Stimulated activated CD8-positive, alpha-beta memory T cell treated with anti-CD3 and anti-CD28 coated beads, Interleukin-2, amount 100 ng/mL, for 1 hour (primary cell): ENCODE measurements at places on chromosomes 4 and X.
A peak's percentile ranks its signal among the peaks of the same experiment; 100 is the strongest.

- DNase-seq, result no peak
These were observed 213.8 kb upstream of the PACRGL start for GRCh38 chr4:20486433-20486832.

DNA sequence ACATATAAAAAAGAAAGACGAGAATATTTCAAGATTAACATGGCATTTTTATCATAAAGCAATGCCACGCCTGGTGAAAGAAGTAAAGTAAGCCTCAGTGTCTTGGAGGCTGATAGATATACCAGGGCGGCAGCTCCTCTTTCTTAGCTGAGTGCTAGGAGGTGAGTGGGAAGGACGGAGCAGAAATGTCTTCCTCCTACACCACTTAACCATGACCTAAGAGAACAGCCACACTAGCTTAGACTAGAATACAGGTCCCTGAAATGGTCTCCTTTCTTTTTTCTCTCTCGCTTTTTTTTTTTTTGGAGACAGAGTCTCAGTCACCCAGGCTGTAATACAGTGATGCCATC lies 75.0 kb downstream of the NAF1 start:
- DNase-seq, result no peak

DNA sequence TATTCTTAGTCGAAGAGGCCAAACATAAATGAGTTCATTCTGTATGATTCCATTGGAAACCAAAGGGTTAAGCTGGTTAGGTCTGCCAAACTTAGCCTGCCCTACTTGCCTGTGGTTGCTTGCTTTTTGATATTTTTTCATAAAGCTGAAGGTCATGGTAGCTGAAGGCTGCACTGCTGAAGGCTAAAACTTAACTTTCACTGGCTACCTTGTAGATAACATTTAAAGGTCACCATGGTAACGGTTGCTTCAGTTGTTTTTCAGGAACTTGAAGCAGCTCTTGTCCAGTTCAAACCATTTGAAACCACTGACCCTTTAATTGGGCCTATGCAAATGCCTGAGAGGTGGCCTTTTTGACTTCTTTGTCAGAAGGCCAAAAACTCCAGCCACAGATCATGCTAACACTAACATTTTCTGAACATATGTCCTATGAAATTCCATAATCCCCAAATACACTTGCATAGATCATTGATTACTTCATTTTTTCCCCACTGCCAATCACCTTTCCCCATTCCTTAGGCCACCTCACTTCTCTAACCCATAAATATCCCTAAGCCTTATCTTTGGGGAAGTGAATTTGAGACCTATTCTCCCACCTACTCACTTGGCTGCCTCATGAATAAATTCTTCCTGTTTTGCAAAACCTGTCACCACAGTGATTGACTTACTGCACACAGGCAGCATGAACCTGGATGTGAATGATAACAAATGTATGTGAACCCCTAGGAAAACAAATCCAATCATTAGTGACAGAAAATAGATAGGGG lies 10.7 kb upstream of the SMIM10L2A start:
- no peak for DNase-seq

DNA sequence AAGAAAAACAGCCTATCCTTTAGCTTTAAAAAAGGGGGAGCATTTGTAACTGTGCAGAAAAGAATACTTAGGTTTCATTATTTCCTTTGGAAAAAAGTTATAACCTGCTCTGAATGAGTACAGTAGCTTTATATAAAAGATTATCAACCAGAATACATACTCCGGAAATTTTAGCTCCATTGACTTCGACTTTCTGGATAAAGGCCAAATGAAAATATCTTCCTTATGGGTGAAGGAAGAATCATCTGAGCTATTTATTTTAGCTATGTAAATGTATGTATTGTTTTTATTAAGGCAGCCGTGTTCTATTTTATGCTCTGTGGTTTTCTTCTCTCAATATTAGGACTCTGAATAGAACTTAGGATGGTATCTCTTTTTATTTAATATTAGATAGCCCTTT lies 69.0 kb upstream of the ETNPPL start:
- DNase-seq, result no peak

DNA sequence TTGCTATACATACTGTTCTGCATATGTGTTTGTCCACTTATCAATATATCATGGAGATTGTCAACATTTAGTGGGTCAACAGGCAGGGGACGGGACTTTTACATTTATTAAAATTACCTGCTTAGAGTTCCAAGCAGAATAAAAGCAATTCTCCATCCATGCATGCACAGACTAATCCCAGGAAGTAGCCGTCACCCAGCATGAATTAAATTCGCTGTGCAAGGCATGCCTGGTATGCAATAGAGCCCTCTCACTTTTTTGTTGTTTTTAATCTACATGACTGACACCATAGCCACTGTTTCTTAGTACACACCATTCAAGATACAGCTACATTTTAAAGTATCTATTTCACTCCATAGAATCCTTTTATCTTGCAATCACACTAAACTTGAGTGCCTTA lies 108.9 kb downstream of the USP46 start:
- no peak for DNase-seq

- no peak for DNase-seq
These were observed 51.2 kb downstream of the OR13H1 start for GRCh38 chrX:131595120-131595519.

GRCh38 chr4:189090174-189090814 lies 850.4 kb upstream of the FRG1 start:
- no peak for DNase-seq

GRCh38 chr4:65597697-65598096 lies 72.6 kb downstream of the EPHA5 start:
- no peak for DNase-seq

- DNase-seq, result peak; percentile 28
These were observed 1.6 kb upstream of the IDUA start for GRCh38 chr4:985123-985830.

DNA sequence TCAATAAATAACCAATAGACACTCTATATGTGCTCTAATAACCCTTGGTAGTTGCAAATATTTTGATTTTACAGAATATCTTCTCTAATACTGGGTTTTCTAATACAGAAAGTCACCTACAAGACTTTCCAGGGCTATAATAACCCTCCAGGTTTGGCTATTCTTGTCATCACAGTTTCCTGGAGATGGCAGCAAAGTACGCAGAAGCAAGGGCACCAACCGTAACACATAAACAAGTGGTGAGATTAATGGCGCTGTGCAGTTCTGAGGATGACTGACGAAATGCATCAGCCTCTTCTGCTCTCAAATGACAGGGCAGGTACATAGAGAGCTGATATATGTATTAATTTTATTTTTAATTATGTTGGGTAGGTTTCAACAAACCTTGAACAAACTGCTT lies 122.4 kb downstream of the C4orf33 start:
- DNase-seq, result no peak

- DNase-seq, result no peak
These were observed 790.0 kb downstream of the PCDH18 start for GRCh38 chr4:136742333-136742732.

GRCh38 chr4:65661471-65661870 lies 8.8 kb downstream of the EPHA5 start:
- no peak for DNase-seq

DNA sequence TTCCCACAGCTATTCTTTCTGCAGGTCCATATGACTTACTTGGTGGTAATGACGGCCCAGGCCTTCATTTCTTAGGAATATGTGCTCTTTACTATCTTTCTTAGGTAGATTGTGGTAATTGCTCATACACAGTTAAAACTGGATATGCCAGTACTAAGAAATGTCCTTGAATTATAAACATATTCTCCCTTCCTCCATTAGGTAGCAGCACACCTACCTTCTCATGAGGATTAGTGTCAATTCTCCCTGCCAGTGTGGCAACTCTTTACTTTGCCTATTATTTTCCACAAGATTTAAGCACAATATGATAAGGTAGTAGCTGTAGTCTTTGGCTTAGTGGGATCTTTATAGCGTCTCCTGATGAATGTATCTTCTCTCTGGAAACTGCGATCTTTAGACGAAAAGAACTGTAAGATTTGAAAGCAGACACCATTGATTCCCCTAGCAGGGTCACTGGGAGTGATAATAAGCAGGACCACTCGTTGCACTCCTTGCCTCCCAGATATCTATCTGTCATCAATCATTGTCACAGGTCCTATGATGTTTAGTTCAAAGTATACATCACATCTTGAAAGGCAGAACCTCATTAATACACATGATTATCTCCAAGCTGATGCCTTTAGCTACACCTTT lies 1240.7 kb downstream of the C4orf33 start:
- no peak for DNase-seq

DNA sequence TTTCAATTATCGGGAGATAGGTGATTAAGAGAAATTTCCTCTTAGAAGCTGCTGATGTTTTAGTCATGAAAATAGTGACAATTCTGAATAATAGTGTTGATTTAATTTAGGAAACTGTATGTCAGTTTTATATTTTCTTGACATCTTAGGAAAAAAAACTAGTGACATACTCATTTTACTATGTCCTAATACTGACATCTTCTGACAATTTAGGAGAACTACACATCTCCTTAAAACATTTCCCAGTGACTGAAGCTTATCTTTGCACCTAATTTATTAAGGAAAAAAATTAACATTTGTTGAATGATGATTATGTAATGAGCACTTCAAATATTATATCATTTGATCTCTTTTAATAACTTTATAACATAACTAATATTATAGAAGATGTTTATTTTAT lies 42.0 kb upstream of the RBMXL3 start:
- DNase-seq, result no peak

GRCh38 chr4:39706334-39706733 lies 8.4 kb downstream of the UBE2K start:
- DNase-seq, result no peak

GRCh38 chr4:7540654-7541413 lies 106.1 kb upstream of the PSAPL1 start:
- DNase-seq, result no peak

GRCh38 chrX:135425026-135425965 lies 3.6 kb downstream of the SMIM10L2A start:
- DNase-seq, result no peak

GRCh38 chr4:78131403-78131802 lies 74.3 kb downstream of the FRAS1 start:
- no peak for DNase-seq

GRCh38 chrX:497186-498014 lies 110.7 kb upstream of the PPP2R3B start:
- DNase-seq, result no peak

GRCh38 chr4:72418458-72418857 lies 150.6 kb downstream of the ADAMTS3 start:
- no peak for DNase-seq

DNA sequence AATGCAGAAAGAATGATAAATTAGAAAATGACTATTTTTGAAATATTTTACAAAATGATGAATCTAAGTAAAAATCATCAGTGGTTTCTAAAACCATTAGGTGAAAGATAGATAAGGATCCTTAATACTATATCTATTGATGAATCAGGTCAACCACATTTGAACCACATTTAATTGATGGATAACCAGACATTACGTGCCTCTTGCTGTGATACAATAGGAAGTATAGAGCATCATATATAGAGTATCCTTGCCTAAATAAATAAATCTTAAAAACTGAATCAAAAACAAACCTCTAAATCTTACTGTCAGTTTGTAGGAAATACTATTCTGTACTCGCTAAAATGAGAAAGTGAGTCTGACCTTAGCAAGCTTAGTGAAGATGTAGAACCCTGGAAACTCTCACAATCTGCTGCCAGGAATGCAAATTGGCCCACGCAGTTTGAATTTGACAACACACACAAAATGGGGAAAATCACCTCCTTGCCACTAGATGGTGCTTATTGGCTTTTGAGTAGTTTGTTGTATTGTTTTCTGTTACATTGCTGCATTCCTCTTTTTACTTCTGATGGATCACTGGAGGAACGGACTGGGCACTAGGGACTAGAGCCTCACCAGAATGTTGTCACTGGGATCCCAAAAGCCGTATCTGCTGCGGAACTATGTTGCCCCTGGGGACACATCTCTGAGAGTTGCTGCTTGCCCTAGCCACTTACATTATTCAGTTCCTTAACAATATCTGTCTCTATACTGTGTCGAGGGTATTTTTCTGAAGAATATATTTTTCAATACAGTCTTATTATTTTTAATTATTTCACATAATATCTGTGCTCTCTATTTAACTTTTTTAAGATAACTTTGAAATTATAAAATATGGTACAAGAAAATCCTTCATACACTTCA lies 25.4 kb upstream of the SLAIN2 start:
- DNase-seq, result no peak

DNA sequence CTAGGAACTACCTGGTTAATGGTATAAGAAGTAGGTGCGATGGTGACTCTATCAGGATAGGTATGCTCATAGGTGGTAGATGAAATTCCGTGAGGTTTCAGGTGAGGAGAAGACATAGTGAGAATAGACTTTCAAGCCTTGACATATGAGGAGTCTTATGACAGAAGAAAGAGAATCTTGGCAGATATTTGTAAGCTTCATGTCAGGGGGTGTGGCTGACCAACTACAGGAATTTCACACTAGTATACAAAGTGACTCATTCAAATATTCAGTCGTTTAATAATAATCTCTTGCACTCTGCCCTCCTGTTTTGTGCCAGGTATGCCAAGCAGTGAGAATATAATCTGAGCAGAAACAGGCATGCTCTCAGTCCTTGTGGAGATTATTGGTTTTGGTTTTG lies 22.8 kb downstream of the PACRGL start:
- DNase-seq, result no peak

GRCh38 chr4:113221990-113222389 lies 172.5 kb downstream of the ANK2 start:
- DNase-seq, result no peak
